ENCODE measurements at places on chromosomes 7 and 10.
A peak's percentile ranks its signal among the peaks of the same experiment; 100 is the strongest.

- DNase-seq: no peak
These were observed 3.4 kb downstream of the LRRC27 start for GRCh38 chr10:132335189-132336063.

- no peak for DNase-seq
These were observed 124.5 kb downstream of the SEMA3E start for GRCh38 chr7:83524277-83525075.

- no peak for DNase-seq
These were observed 39.9 kb downstream of the ANXA8 start for GRCh38 chr10:47444047-47444446.

DNA sequence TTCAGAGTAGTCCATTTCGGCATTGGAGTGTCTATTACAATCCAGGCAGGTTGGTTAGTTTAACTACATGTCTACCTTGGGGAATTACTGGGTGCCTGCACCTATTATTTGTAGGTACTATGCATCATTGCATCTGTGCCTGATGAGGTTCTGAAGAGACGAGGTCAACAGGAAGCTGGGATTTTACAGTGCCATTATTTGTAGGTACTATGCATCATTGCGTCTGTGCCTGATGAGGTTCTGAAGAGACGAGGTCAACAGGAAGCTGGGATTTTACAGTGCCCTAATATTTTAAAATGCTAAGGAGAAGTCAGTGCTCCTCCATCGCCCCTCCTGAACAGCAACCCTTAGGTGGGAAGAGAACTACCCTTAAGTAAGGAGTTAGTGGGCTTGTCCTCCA is 41.7 kb downstream of the NPY start:
- no peak for DNase-seq

DNA sequence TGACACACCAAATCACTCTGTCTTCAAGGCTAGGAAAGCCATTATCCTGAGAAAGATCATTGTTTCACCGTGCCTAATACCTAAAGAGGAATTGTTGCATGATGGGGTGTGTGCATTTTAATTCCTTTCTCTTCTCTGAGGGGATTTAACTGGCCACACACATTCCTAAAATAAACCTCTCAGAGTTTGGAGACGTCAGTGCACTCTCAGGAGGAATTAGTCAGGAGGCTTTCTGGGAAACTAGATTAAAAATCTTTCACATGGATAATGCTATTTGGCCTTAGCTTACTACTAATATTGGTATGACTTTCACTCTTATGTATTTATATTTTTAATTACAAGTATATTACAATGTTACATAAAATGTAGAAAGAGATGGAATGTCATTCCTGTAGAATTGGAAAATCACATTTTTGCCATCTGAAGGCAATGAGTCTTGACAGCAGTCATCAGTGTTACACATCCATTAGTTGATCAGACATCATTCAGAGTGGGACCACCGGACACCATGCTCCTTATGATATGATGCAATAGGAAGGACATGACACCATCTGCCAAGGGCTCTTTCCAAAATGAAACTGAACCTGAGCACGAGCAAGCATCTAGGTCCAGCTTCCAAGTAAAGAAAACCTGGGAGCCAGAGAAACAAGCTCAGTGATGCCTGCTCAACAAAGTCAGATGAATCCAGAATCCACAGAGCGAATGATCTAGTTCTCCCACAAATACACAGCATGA is 43.1 kb upstream of the TMEM273 start:
- DNase-seq: peak; percentile 26

GRCh38 chr7:2019711-2020511 is 212.8 kb downstream of the MAD1L1 start:
- DNase-seq: no peak

GRCh38 chr10:113854761-113855588 is 514 bp downstream of the NHLRC2 start:
- peak; percentile 84 for DNase-seq

DNA sequence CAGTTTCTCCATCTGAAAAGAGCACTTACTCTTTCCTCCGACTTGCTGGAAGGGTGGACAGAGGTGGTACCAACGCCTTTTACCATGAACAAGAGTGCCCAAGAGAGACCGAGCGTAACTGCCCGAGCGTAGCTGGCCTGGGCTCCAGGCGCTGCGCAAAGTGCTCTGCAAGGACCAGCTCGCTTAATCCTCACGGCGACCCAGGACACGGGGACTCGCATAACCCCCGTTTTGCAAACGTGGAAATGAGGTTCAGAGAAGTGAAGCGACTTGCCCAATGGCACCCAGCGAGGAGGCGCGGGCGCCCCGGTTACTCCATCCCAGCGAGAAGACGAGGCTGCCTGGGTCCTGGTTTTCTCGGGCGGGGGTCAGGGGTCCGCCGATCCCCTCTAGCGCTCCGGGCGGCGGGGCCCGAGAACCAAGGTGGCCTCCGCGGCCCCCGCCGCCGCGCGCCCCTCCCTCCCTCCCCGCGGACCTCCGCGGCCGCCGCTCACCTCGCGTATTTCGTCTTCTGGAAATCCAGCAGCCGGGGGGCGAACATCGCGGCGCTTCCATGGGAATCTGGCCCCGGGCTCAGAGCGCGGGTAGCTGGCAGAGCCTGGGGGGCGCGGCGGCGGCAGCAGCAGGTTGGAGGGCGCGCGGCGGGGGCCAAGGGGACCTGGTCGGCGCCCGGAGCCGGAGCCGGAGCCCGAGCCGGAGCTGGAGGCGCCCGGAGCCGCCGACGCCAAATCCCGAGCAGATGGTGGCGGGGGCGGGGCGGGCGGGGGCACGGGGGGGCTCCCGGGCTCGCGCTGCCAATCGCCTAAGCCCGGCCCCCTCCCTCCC is at the start of gene MMD2:
Gene MMD2 (minus strand): TSS at position 711 of the 825 bp plus-strand sequence. CDS start 170 bp downstream, at position 541.
- DNase-seq: peak; percentile 70

GRCh38 chr7:298375-298702 is 8.4 kb downstream of the FOXL3 start:
- DNase-seq: no peak

- no peak for DNase-seq
These were observed 296.1 kb upstream of the SEMA3A start for GRCh38 chr7:84490661-84491060.
